ENCODE measurements at places on chromosomes 11 and 22.

DNA sequence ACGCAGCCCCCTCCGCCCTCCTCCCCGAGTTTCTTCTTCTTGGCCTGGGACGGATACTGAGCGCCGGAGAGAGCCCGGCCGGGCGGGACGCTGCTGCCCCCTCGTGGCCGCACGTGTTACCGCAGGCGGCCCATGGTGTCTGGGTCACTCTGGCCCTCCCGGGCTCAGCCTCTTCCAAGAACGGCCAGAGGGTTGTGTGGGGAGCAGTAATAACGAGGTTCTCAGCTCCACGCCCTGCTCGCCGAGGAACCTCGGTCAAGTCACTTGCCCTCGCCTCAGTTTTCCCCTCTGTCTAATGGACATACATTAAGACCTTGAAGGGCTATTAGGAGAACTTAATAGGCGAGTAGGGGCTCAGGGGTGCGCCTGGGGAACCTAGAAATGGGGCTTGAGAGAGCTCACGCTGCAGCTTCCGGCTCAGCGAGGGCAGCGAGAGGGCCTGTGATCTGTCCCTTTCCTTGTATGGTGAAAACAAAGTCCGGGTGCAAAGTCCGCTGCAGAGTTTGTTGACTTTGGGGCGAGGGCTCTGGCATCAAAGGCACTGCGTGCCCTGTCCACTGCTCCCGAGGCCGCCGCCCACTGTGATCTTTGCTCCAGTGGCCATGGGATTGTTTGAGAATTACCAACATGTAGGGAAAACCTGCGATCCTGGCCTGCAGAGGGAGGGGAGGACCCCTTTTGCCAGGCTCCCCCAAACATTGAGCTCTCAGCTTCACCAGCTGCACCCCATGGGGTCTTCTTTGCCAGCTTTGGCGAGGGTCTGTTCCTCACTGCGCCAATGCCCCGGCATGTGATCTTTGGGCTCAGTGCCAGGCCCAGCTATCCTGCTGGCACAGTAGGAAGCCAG is 14.4 kb upstream of the LRP5 start:
- peak; percentile 68 for DNase-seq

- DNase-seq = no peak
Observed at GRCh38 chr11:113332638-113333329, 18.4 kb downstream of the TTC12 start.

- no peak for DNase-seq
Observed at GRCh38 chr11:12272821-12273617, 104.4 kb upstream of the PARVA start.

GRCh38 chr11:60831501-60832079 is 10.3 kb upstream of the CCDC86 start:
- no peak for DNase-seq

DNA sequence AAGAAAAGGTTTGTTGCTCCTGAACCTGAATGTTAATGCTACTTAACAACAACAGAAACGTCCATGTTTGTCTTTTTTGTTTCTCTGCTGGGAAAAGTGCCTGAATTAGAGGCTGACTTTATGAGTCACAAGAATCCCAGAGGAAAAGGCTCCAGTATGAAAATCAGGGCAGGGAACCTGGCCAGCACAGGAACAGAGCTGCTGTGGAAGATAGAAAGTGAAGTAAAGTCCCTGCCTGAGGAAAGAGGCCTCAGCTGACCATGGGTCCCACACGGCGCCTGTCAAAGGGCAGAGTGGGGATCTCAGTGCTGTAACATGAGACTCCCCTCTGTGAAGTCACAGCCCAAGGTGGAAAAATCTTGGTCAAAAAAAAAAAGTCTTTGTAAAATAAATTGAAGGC is 632.3 kb upstream of the CCDC90B start:
- no peak for DNase-seq

- no peak for DNase-seq
Observed at GRCh38 chr11:124872280-124872679, 7.0 kb downstream of the ROBO3 start.

DNA sequence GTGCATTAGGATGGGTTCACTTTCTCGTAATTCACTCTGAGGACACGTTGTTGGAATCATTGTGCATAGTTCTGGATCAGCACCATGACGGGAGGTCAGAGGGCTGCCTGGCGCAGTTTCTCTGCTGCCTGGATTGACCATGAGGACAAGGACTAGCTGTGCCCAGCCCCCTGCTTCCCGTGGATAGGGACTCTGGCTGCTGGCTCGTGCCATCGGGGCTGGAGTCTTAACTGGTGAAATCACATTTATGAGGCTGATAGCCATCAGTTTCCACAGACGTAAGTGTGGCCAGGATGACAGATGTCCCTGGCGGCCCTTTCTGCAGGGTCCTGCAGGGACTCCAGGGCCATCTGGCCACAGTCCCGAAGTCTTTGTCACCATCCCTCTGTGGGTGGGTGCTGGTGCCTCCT is 24.1 kb upstream of the GRAMD4 start:
- no peak for DNase-seq

DNA sequence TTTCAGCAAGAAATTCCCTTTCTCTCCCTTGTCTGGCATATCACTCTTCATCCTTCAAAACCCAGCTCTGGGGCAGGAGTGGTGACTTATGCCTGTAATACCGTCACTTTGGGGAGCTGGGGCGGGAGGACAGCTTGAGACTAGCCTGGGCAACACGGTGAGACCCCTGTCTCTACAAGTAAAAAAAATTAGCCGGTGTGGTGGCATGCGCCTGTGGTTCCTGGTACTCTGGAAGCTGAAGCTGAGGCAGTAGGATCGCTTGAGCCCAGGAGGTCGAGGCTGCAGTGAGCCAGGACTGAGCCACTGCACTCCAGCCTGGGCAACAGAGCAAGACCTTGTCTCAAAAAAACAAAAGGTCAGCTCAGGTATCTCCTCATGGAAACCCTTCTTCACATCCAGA is 1.4 kb upstream of the RCE1 start:
- no peak for DNase-seq

- DNase-seq = no peak
Observed at GRCh38 chr11:94194712-94195111, 66.1 kb downstream of the PANX1 start.

- DNase-seq = no peak
Observed at GRCh38 chr11:103332409-103332808, 223.2 kb downstream of the DYNC2H1 start.
